ENCODE measurements at places on chromosomes 6 and 20.

- no peak for DNase-seq
Observed at GRCh38 chr6:167748046-167748445, 78.7 kb upstream of the AFDN start.

DNA sequence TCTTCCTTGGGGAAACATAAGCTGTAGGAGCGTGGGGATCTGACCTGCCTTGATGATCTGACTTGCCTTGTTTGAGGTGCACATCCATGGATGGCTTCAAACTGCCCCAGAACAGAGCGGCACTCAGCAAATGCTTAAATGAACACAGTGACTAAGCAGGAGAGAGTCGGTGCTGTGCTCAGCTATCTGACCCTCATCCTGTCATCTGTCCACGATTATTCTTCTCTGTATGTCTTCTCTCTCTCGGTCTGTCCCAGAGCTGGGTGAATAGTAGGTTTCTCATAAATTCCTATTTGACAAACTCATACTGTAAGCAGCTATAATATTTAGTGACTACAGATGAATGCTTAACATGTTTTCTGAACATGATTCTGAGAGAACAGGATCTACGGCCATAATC is 37.3 kb downstream of the TRAM2 start:
- no peak for DNase-seq

- no peak for DNase-seq
Observed at GRCh38 chr6:131173680-131174079, 38.4 kb downstream of the AKAP7 start.

- no peak for DNase-seq
Observed at GRCh38 chr6:127483399-127484055, 24.3 kb upstream of the KIAA0408 start.

- no peak for DNase-seq
Observed at GRCh38 chr6:166955865-166956443, 396 bp downstream of the RNASET2 start.

- no peak for DNase-seq
Observed at GRCh38 chr20:46832555-46832954, 62.1 kb upstream of the EYA2 start.

GRCh38 chr6:127635091-127635490 is 58.1 kb downstream of the C6orf58 start:
- DNase-seq = no peak

GRCh38 chr6:36683656-36684446 is 5.3 kb downstream of the CDKN1A start:
- no peak for DNase-seq

DNA sequence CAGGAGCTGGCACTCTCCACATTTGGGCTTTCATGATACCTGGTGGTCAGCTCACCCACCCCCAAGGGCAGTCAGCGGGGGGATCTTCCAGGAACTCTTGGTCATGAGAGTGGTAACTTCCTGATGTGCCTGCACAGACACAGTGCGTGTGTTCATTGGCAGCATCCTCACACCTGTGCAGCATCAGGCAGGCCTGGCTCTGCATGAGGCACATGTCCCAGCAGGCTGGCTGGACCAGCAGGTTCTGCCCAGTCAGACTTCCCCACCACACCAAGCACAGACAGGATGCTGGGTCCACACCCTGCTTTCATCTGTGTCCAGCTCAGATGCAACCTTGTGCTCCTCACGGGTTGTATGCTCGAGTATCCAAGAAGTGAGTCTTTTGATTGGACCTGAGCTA is 15.7 kb upstream of the UNC93A start:
- no peak for DNase-seq

DNA sequence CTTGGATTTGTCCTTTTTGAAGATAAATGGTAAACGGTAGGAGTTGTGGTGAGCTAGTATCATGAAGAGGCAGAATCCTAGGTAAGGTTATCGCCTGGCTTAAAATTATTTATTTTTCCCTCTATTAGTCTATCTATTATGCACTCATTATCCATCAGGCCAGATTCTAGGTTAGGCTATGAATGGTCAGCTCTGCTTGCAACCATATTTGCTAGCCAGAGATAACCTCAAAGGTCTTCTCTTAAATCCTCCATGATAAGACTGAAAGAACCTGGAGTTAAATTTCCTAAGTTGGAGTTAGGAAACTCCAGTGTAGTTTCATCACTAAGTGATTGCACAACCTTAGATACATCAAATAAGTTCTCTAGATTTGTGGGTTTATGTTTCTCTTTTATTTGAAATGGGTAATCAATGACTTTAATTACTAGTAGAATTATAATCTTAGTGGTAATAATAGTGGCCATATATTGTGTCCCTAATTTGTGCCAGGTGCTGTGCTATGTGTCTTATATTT is 302.1 kb upstream of the RUNX2 start:
- DNase-seq = no peak

- DNase-seq = no peak
Observed at GRCh38 chr6:110425816-110426215, 10.4 kb upstream of the DDO start.

- DNase-seq = no peak
Observed at GRCh38 chr6:40788661-40789655, 201.8 kb upstream of the LRFN2 start.

DNA sequence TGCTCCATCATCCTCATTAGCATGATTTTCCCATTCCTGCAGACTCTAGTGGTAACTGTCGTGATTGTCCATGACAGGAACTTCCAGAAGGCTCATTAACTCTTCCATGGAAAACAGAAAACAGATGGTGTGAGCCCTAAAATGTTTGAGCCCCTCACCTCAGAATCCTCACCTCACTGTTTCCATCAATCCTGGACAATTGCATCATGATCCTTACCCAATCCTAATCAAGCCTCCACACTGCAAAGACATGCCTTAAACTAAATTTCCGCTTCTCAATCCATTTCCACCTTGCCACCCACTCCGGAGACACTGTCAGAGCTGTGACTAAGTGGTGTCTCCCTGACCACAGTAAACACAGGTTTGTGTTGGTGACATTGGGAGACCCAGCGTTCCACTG is 311.0 kb upstream of the JARID2 start:
- no peak for DNase-seq

DNA sequence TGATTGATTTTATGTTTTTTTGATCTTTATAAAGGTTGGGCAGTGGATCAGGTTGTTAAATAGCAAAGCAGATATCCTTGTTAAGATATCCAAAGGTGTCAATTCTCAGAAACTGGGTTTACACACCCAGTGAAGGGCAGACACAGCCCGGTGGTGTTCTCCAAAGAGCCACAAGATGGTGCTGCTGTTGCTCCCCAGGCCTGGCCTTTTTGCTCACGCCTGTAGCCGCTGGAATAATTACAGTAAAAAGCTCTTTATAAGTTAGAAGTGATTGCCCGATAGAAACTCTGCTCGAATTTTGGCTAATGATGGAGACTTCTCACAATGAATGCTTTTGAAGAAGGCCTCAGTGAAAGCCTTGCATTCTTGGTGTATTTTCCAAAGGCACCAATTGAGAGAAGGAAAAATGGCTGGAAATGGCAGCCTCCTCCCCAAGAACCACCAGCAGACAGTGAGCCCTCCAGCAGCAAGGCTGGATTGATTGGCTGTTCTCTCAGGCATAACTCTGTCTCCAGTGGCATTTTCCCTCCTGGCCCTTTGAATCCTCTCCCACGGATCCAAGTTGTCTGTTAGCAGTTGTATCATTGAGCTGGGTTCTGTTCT is 120.5 kb upstream of the CHD6 start:
- DNase-seq = no peak

DNA sequence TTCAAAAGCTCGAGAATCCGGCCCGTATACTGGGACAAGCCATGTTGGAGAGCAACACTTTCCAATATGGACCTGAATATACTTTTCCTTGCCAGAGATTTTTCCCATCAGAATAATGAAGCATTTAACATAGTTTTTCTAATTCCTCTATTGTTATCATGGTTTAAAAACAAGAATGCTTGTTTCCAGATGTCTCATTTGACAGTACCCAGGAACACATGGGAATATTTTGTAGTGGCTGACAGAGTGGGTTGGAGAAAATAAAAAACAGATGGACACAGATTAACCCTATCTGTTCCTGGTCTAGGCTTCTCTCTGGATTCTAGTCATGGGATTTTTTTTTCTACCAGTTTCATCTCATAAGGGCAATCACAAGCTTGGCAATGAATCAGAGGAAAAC is 164.8 kb upstream of the CEP162 start:
- DNase-seq = no peak

DNA sequence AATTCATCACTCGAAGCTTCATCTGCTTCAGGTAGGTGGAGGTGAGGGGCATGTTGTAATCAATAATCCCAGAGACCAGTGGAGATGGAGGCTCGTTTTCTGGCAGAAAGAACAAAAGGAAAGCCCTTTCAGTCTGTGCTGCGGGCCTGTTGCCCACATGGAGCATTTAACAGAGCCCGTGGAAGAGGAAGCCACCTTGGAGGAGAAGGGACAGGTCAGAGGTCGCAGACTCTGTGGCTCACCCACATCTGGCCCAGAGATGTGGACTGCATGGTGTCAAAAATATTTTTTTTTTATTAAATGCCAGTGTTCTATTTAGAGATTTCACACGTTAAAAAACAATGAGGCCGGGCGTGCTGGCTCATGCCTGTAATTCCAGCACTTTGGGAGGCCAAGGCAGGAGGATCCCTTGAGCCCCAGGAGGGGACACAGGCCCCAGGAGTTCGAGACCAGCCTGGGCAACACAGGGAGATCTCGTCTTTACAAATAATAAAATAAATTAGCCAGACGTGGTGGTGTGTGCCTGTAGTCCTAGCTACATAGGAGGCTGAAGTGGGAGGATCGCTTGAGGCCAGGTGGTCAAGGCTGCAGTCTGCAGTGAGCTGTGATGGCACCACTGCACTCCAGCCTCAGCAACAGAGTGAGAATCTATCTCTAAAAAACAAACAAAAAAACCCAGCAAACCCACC is 73.6 kb downstream of the NOL4L start:
- no peak for DNase-seq

GRCh38 chr6:135866445-135867123 is 15.1 kb downstream of the PDE7B start:
- DNase-seq = no peak

GRCh38 chr20:37501940-37502339 is 19.1 kb upstream of the NNAT start:
- DNase-seq = no peak

- no peak for DNase-seq
Observed at GRCh38 chr6:149443411-149444181, 41.2 kb downstream of the ZC3H12D start.

- no peak for DNase-seq
Observed at GRCh38 chr6:16243055-16243454, 4.7 kb downstream of the GMPR start.

DNA sequence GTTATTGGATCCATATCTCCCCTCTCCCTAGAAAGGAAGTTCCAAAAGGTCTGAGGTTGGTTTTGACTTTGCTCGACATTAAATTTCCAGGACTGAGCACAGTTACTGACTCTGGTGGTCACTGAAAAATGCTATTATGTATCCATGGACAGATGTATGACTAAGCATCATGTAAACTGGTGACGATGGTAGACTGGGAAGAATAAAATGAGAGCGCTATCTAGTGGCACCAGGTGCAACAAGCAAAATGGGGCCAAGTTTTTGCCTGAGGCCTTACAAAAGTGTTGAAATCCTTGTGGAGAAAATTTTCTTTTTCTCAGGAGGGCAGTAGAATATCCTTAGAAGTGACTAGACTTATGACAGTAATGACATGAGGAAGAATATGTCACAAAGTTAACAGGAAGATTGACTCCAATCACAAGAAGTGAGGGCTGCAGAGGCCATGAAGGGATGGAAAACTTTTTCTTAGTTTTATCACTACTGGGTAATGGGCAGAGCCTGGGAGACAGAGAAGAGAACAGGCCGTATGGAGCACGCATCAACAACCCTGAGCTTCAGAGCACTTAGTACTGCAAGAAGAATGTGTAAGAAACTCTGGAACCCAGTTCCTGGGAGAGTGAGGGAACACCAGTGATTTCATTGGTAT is 88.9 kb upstream of the ELOVL5 start:
- DNase-seq = no peak

- no peak for DNase-seq
Observed at GRCh38 chr6:168624540-168624939, 183.6 kb downstream of the SMOC2 start.

DNA sequence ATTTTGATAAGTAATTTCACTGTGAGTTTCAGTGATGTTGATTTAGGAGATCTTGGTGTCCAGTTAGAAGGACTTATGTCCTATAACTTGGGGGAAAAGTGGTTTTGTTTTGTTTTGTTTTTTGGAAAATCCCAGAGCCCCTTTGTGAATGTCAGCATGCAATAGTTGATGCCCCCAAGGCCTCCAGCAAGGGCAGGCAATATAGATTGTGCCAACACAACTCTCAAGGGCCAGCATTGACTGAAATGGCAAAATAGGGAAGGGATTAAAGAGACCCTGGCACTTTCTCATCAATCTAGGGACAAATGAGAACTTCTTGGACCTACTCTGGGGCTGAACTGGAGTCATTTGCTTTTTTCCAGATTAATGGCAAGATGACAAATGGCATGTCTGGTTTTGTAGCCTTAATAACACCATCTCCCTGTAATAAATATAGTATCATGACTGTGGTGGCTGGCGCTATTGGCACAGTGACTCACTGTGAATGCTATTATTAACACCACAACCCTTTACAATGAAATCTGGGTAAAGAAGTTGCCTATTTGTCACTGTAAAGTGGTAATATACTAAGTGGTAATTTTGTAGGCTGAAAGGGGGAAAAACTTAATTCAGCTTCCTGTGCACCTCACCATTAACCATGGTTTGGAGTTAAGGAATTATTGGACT is 51.8 kb downstream of the ABRACL start:
- DNase-seq = no peak

DNA sequence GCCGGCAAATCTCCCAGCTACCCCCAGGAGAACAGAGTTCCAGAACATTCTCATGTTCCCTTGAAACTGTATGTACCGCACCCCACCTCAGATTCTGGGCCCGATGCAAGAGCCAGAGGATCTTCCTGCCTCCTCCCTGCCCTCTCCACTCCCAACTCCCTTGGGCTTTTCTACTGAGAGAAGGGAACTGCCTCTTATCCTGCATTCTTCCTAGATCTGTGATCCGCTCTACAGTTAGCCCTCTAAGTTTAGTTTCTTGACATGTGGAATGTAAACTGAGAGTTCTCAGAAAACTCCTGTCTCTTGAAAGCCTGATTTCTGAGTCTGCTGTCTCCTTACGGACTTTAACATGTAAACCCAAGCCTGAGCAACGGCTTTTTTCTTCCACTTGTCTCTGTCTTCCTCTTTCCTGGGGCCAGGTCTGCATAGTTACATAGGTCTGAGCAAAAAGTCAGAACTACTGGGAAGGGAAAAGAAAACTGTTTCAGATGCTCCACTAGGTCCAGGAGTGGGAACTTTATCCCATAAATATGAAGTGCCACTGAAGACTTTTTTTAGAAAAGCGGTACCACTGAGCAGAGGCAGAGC is 86.5 kb upstream of the TNFAIP3 start:
- no peak for DNase-seq

Measured in GM12864 (cell line).